ENCODE measurements at places on chromosomes 11 and 22.
A peak's percentile ranks its signal among the peaks of the same experiment; 100 is the strongest.

DNA sequence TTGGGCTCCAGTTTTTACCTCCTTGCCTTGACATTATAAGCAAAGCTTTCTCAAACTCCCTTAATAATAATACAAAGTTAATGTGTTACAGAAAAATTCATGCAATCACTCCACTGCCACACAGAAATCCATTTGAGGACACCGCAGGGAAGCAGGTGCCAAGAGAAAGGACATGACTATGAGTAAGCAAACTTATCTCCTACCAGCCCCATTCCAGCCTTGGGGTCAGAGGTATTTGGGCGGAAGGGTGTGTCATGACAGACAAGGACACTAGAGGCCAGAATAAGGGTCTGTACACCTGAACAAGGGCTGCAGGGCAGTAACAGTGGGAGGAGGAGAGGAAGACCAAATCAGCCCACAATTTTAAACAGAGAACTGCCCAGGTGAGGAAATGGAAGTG is 5.9 kb downstream of the GNG3 start:
- no peak for DNase-seq

- no peak for DNase-seq
Observed at GRCh38 chr11:63845303-63845702, 6.4 kb downstream of the MARK2 start.

- no peak for DNase-seq
Observed at GRCh38 chr11:86592047-86592591, 80.3 kb downstream of the ME3 start.

GRCh38 chr22:17817511-17818065 is 43.3 kb upstream of the BID start:
- DNase-seq: no peak

- DNase-seq: peak; percentile 40
Observed at GRCh38 chr11:64744544-64745188, 724 bp upstream of the RASGRP2 start.

GRCh38 chr11:210122-210802 is 2.8 kb downstream of the RIC8A start:
- DNase-seq: no peak

- no peak for DNase-seq
Observed at GRCh38 chr22:27296091-27296675, 505.4 kb downstream of the MN1 start.

DNA sequence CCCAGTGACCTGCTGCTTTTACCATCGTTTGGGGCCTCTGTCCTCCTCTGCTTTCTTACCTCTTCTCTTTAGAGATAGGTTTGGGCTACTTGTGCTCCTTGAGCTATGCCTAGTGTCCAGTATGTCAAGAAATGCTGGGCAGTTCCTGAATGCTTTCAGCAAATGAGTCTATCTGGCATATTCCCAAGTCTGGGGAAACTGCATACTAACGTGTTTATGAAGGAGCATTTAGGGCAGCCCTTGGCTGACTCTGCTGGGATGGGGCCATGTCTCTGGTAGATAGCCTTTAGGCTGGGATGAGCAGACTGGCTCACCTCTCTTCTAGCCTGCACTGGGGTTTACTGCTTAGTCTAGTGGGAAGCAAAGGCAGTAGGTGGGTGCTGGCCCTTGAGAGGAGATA is 43.7 kb upstream of the SUSD2 start:
- no peak for DNase-seq

GRCh38 chr22:42938976-42939375 is 76.0 kb downstream of the PACSIN2 start:
- DNase-seq: no peak

GRCh38 chr11:955154-956063 is 29.7 kb downstream of the AP2A2 start:
- DNase-seq: no peak

DNA sequence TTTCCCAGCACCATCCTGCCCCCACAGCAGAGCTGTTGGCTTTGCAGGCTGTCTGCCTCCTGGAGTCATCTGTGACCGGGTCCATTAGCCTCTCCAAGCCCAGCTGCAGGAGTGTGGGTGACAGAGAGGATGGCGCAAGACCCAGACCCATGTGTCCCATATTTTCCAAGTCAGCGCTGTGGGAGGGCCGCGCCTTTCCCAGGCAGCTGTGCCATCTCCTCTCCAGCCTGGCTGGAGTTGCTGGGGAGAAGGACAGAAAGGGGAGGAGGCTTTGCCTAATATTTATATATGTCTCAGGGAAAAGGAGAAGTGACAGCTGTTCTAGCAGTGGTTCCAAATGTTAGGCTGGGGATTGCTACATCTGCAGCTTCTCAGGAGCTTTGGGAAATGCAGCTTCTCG is 15.7 kb downstream of the DTX4 start:
- DNase-seq: no peak

DNA sequence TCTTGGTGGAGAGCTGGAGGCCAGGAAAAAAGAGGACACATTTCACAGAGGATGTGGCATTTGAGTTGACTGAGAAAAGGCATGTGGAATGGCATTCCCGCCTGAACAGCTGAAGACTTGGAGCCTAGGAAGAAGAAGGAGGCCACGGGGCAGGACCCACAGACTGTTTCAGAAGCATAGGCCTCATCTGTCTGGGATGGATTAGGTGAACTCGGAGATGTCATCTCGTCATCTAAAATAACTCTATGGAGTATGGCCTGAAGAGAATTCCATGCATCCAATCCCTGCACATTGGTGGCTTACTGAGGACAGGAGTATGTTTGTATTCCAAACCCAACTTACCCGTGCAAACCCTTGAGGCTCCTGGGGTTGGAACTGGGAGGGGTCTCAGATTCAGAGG is 16.4 kb downstream of the SPATA19 start:
- DNase-seq: no peak
